Ammon's horn (tissue), 1 donor: ENCODE measurements at places on chromosomes 7 and 10.

DNA sequence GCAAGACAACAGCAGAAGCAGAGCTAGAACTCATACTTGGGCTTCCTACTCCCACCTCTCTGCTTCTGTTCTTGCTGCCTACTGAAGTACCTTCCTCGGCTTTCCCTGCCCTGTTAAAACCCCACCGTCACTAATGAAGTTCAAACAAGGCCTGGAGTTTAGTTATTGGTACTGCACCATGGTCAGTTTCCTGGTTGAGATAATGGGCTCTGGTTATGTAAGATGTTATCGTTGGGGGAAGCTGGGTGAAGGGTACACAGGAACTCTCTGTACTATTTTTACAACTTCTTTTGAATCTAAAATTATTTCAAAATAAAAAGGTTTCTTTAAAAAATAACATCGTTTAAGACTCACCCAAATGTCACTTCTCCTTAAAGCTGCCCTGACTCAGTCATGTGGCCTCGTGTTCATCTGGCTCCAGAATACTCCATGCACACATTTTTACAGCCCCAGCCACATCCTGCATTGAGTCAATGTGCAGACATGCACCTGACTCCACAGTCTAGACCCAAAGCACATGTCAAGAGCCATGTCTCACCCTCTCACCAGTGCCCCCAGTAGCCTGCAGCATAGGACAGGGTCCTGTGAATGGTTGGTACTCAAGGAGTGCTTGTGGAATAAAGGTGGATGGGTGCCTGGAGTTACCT, 36.9 kb upstream of the AQP1 start:
- DNase-seq: no peak

DNA sequence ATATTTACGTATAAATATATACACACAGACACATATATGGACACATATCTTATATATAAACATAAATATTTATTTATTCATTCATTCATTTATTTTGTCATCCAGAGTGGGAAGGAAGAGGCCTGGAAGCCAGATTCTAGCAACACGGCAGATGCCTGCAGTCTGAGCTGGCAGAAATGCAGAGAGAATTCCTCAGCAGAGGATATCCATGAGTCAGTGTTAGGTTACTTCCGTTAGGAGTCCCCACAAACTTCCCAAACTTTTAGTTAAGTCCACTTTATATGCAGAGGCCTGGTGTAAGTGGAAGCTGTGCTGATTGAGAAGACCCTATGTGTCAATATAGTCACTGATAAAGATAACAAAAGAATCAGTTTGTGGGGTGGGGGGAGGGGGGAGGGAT, 89.6 kb downstream of the PPP1R17 start:
- DNase-seq: peak; percentile 24

DNA sequence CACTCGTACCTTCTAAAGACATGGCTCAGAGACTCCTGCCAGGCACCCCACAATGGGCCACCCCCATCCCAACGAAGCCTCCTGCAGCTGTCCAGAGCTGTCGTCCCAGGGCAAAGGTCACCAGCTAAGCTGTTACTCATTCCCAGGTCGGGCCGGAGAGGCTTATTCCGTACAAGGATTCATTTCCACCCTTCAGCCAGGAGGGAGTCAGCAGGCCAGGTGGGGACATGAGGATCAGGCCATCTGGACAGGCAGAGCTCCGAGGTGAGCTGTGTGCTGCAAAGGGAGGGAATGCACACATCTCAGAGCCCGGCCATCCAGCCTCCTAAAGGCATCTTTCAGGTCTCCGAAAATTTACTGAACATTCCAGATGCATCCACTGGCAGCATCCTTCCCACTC, 63.9 kb upstream of the NANOS1 start:
- no peak for DNase-seq

GRCh38 chr7:126223729-126224128, 1029.0 kb downstream of the GRM8 start:
- DNase-seq: no peak

- DNase-seq: peak; percentile 21
Observed at GRCh38 chr10:103800789-103801540, 54.4 kb downstream of the SH3PXD2A start.

DNA sequence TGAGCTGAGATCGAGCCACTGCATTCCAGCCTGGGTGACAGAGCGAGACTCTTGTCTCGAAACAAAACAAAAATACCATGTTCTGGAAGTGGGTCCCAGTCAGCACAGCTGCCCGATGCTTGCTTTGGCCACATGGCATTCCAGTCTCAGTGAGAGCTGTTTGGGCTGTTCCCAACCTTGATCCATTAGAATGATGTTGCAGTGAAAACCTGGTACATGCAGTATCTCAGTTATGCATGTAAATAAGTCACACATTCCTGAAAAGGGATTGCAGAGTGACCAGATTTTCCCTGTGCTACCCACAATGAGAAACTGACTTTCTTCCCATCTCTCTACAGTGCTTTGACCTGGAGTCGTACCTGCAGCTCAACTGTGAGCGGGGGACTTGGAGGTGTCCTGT, 15.4 kb downstream of the ZMIZ2 start:
- no peak for DNase-seq

GRCh38 chr7:138813945-138814344, 15.9 kb upstream of the ATP6V0A4 start:
- DNase-seq: no peak

GRCh38 chr10:58326967-58327381, 7.8 kb upstream of the UBE2D1 start:
- no peak for DNase-seq

- DNase-seq: no peak
Observed at GRCh38 chr7:139893999-139894398, 64.9 kb downstream of the TBXAS1 start.

- DNase-seq: no peak
Observed at GRCh38 chr7:22635349-22635748, 91.7 kb upstream of the IL6 start.

DNA sequence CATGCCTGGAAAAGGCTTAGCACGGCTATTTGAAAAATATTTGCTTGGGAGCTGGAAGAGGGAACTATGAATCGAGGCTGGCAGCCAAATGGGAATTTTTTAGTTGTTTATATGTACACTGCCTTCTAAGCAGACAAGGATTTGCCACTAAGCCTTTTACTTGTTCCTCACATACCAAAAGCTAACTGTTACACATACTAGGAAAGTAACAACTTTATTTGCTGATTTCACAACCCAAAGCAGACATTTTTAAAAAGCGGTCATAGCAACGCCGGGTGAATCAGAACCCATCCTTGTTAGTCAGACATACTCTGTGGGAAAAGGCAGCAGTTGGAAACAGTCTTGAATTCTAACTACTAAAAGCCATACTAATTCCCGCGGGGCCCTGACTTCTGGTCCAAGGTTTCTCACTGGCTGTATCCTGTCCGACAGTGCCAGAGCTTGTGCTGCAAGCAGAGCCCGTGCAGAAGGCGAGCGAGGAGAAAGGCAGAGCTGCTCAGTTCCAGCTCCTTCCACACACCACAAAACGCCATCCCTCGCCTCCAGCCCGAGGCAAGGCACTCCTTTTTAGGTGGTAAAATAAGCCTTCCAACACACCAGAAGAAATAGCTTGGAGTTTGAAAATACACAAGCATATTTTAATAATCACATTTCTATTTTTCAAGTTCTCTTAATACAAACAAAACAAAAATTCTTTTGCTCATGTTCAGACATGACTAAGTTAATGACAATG, 89.2 kb downstream of the RNF216 start:
- DNase-seq: peak; percentile 69

DNA sequence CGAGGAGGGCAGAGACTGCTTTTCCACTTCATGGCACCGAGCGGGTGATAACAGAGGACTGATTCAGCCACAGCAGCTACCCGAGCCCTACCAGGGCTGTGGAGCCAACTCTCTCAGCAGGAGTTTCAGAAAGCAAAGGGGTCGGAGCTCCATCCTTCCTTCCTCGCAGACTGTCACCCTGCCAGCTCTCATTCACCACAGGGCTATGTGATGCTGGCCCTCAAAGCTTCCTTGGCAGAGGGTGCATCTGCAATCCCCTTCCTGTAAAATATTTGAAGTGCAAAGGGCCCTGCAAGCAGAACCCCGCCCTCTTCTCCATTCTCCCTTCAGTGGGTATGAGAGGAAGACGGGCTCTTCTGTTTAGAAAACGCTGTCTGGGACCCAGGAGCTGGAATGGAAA, 105.3 kb upstream of the LYZL2 start:
- DNase-seq: no peak

DNA sequence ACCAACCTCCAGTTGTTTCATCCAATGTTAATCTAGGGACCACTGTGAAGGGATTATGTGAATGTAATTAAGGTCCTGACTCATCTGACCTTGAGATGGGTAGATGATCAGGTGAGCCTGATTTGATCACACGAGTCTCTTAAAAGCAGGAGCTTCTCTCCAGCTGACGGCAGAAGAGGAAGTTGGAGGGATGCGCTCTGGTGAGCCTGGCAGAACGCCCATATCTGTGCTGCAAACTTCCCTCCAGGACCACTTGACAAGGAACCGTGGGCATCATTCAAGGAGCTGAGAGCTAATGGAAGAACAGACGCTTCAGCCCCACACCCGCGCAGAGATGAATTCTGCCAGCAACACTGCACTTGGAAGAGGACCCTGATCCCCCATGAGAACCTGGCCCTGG, 642.4 kb downstream of the TNS3 start:
- DNase-seq: no peak

GRCh38 chr7:154474903-154475520, 422.8 kb downstream of the DPP6 start:
- DNase-seq: peak; percentile 39

- DNase-seq: no peak
Observed at GRCh38 chr7:90655566-90655965, 59.4 kb downstream of the CDK14 start.

GRCh38 chr7:7688956-7689355, 29.5 kb downstream of the RPA3 start:
- no peak for DNase-seq

- DNase-seq: no peak
Observed at GRCh38 chr10:72785409-72785808, 93.5 kb downstream of the MCU start.

DNA sequence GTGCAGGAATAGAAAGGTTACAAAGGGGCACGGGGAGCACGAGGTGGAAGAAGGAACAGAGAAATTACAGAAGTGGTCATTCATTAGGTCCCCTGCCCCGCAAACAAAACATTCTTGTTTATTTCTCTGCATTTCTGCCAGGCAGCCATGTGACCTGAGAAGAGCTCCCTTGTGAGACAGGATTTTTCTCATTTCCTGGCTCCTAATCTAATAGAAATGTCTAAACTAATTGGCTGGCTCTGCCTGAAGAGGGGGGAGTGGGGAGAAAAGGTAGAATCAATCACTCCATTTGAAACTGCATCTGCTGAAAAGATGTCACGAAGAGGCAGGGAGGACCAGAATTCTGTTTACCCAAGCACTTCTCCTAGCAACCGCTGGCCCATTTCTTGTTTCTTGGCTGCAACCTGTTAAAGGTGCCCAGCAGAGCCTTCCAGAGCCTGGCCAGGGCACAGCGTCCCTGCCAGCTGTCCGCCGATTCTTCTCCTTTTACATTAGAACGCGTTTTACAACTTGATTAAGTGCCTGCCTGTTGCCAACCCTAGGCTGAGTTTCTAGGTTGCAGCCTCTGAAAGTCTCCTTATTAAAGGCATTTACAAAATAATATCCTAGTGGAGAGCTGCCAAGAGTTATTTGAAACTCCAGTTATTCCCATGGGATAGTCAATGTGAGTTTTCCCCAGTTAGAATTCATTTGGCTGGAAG, 1227.6 kb downstream of the TYW1 start:
- peak; percentile 81 for DNase-seq

DNA sequence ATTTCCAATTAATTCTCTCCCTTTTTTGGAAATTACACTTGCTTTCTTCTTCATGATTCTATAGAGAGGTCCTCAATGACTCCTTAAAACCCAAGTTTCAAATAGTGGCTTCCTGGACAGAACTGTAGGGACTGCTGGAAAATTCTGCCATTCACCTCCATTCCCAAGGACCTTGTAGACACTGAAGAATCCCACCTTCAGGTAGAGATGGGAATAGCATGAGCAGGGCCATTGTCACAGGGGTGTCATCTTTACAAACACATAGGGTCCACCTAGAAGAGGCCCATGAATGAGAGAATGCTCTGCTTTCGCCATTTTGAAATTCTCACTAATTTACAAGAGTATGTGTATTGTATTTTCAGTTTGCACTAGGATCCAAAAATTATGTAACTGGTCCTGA, 701.7 kb upstream of the CELF2 start:
- no peak for DNase-seq

- no peak for DNase-seq
Observed at GRCh38 chr10:101331956-101332355, 22.0 kb upstream of the BTRC start.

DNA sequence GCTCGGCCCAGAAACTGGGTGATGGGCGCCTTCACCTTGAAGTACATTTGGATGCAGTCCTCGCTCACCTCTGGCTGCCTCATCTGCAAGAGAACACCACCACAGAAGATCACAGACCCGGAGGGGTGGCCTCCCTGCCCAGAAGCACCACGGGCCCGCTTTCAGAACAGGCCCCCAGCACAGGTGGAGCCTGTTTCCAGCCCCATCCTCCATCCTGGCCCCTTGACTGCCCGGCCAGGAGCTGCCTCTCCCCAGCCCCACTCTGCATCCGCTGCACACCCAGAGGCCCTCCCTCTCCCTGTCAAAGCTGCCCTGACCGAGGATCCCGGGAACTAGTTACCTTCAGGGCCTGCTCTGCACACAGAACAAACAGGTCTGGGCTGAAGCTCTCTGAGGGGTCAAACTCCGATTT, 724 bp downstream of the CFAP46 start:
- DNase-seq: no peak

DNA sequence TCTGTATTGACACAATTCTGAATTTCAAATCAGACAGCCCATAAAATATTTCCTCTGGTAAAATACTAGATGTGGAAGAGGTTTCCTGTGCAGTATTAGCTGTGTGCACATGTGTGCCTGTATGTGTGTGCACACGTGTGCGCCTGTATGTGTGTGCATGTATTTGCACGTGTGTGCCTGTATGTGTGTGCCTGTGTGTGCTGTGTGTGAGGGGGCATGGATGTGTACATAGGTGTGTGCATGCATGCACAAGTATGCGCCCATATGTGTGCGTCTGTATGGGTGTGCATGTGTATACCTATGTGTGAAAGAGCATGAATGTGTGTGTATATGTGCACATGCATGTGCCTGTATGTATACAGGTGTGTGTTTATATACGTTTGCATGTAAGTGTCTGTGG, 191.4 kb downstream of the KLF6 start:
- DNase-seq: no peak

DNA sequence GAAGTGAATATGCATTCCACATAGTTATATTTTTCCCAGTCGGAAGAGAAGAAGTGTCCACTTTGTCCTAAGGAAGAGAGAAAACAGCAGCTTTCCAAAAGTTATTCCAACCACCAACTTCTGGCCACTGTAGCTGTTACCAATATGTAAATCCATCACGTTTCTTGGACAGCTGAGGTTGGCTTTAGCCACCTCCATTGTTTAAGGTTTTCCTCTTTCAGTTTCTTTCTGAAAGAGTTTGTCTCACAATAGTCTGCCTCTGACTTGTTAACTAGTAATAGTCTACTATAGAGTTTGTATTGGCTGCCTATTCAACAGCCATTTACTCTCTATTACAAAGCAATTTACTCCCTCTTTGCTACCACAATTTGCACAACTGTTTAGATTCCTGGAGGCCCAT, 457.6 kb upstream of the LRRN3 start:
- DNase-seq: no peak

GRCh38 chr7:467393-467828, 52.2 kb downstream of the PDGFA start:
- DNase-seq: no peak

- DNase-seq: no peak
Observed at GRCh38 chr10:132910901-132911785, 31.2 kb downstream of the CFAP46 start.

- peak; percentile 34 for DNase-seq
Observed at GRCh38 chr7:31553661-31554081, 39.8 kb downstream of the ITPRID1 start.

- DNase-seq: peak; percentile 9
Observed at GRCh38 chr7:68063171-68063570, 1066.5 kb downstream of the TYW1 start.
